ENCODE measurements at places on chromosomes 2 and 18.

DNA sequence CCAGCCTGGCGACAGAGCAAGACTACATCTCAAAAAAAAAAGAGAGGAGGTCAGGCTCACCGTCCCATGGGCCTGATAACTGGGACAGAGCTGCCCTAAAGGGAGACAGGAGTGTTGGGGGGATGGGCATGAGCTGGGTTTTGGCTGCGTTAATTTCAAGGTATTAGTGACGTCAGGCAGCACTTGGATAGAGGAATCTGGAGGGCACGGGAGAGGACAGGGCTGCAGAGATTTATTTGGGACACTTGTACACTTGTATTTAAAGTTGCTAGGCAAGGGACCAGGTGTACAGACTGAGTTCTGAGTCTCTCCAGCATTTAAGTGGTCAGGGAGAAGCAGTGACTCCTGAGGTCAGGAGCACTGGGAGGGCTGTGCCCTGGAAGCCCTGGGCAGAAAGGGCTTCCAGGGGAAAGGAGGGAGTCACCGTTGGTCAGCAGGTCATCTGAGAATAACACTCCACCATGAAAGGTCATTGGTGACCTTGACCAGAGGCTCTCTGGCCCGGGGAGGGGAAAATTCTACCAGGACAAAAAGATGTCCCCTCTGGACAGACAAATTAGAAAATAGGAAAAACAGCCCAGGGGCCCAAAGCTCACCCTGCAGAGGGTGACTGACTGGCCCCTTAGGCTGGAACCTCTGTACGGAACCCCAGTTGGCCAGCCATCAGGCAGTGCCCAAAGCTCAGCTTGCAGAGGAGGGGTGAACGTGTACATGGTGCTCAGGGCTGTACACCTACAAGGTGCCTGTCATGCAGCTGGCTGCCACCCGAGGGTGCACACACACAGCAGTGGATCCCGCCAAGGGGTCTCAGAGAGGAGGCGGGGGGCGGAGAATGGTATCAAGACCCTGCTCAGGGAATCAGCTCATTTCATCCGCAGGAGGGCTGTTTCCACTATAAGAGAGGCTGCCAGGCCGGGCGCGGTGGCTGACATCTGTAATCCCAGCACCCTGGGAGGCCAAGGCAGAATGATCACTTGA lies 23.0 kb upstream of the CNNM3 start:
- no peak for DNase-seq

- DNase-seq, result no peak
These were observed 308.3 kb downstream of the SETBP1 start for GRCh38 chr18:44988821-44989587.

- DNase-seq, result no peak
These were observed 34.4 kb upstream of the ADNP2 start for GRCh38 chr18:80074697-80075096.

DNA sequence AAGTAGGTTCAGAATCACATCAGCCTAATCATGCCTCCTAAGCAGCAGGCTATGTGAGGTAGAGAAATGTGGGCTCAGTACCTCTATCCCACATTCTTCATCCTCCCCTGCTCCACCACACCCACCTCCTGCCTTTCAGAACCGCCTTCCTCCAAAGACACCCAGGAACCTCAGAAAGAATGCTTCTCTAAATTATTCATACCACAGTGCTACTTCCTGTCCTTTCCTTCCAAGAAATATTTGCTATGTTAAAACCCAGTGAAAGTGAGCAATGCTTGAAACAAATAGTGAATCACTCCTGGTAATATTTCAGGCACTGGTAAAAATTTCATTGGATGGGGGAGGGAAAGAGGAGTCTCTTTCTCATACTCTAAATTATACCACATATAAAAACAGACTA lies 24.0 kb upstream of the CREB1 start:
- DNase-seq, result peak; percentile 71

- no peak for DNase-seq
These were observed 760.0 kb upstream of the FSHR start for GRCh38 chr2:49914281-49914680.

DNA sequence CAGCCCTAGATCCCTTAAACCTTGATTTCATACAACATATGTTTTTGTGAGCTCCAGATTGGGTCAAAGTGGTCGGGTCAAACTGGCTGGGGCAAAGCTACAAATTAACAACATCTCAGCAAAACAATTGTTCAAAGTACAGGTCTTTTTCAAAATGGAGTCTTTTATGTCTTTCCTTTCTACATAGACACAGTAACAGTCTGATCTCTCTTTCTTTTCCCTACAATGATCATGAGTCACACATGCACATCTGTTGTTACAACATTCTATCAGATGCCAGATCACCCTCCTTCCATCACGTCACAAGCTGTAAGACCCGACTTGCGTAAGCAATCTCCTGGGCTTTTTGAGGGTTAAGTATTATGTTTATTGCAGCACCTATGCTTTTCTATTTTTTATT lies 55.1 kb downstream of the RHOB start:
- peak; percentile 75 for DNase-seq

GRCh38 chr2:65402780-65403528 lies 29.4 kb downstream of the SPRED2 start:
- DNase-seq, result peak; percentile 56

DNA sequence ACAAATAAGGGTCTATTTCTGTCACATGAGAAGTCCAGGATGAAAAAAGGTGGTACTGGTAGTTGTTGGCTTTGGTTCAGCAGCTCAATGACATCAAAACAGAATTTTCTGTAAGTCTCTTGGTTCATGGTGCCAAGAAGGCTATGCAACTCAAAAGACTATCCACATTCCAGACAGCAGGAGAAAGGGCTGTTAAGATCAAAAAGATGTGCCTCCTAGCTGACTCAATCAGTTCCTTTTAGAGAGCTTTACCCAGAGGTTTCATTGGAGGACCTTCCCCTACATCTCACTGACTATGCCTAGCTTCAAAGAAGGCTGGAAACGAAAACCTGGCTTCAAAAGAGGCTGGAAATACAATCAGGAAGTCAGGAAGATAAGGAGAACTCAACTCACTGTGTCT lies 98.0 kb downstream of the DYM start:
- DNase-seq, result no peak

GRCh38 chr2:75614162-75614651 lies 32.4 kb upstream of the MRPL19 start:
- no peak for DNase-seq

GRCh38 chr2:220120041-220120440 lies 492.6 kb downstream of the SLC4A3 start:
- DNase-seq, result no peak

DNA sequence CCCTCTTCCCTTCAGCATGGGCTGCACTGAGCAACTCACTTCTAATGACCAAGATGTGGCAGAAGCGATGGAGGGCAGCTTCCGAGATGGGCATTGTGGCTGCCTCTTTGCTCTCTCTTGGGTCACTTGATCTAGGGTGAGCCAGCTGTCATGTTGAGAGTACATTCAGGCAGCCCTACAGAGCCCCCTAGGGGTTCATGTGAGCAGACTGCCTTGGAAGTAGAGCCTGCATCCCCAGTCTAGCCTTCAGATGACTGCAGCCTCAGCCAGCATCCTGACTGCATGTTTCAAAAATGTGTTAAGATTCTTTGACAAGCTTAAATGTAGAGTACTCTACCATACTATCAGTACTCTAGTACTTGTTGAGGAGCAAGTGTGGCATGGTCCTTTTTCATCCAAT lies 143.9 kb downstream of the NCK2 start:
- DNase-seq, result no peak

DNA sequence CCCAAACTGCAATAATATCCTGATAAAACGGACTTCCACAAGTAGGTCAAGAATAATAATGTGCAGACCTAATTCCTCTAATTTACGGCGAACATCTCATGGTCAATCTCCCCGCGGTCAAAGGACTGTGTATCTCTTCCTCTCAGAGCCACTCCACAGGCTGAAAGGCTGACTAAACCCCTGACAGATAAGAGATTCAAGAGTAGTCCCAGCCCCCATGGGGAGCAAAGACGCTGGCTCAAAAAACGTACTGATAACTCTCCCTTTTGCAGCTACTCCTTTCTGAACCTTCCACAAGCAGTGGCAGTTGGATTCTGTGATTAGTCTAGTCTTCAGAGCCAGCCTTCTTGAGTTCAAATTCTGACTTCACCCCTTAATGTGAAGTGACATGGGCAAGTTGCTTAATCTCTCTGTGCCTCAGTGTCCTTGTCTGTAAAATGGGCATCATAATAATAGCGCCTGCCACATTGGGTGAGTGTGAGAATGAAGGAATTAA lies 19.7 kb upstream of the IL18R1 start:
- DNase-seq, result no peak

DNA sequence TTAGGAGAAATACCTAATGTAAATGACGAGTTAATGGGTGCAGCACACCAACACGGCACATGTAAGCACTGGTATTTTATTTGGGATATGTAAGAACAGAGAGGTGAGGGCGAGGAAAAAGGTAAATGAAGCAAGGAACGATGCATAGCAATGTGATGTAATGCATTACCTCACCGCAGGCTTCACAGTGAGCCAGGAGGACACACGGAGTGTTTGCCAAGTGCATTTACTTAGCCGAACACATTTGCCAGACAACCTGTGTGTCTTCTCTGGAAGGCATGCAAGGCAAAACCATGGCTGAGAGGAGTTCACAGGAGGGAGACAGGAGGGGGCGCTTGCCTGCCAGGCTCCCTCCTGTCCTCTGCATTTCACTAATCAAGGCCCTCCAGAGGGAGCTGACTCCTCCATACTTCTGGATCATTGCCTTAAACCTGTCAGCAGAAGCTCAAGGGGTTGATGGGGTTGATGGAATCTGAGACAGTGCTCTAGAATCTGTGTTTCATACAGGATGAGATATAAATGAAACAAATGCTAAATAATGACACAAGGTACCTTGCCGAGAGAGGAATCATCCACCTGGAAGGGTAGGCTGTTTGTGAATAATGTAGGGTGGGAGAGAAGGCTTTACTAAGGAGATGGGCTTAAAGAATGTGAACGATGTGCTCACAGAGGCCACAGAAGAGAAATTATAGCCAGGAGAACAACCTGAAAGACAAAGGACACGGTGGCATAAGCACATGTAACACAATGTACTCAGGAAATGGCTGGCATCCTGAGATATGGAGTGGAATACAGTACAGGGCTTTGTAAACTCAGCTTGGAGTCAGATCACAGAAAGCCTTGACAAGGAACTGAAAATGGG lies 9.1 kb upstream of the TPRKB start:
- no peak for DNase-seq

DNA sequence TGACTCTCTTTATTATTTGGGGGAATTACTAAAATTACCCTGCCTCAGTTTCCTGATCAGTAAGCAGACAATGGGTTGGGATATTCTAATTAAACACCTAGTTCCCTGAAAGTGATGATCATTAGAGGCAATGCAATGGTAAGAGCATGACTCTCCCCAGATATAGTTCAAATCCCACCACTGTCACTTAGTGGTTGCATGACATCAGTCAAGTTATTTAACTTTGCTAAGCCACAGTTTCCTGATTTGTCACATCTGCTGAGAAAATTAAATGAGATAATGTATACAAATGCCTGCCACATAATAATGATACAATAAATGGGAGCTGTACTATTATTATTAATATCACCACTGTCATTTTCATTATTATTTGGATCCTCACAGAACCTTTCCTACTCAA lies 29.9 kb downstream of the ZEB2 start:
- DNase-seq, result no peak

GRCh38 chr2:39487398-39488250 lies 50.5 kb upstream of the MAP4K3 start:
- DNase-seq, result peak; percentile 21

GRCh38 chr2:36420569-36421181 lies 65.1 kb downstream of the CRIM1 start:
- DNase-seq, result no peak

Measured in AG20443 (cell line).